ENCODE measurements at places on chromosomes 12 and 14.

DNA sequence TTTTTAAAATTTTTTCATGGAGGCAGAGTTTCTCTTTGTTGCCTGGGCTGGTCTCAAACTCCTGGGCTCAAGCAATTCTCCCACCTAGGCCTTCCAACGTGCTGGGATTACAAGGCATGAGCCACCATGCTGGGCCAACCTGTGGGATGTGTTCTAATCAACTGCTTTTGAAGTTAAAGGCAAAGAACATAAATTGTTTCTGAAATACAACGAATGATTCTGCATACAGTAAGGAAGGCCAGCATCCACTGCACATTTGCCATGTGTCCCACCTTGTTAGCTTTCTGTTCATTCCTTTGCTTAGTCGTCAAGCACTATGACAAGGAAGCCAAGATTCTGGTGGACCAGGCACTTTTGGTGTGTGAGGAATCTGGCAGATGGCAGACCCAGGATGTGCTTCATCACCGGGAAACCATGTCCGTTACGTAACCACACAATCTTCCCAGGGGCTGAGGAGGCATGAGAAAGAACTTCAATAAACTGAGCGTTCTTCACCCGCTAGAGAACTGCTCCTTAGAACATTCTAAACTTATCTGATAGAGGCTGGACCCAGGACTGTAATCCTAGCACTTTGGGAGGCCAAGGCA lies 24.5 kb downstream of the MOK start:
- no peak for DNase-seq

DNA sequence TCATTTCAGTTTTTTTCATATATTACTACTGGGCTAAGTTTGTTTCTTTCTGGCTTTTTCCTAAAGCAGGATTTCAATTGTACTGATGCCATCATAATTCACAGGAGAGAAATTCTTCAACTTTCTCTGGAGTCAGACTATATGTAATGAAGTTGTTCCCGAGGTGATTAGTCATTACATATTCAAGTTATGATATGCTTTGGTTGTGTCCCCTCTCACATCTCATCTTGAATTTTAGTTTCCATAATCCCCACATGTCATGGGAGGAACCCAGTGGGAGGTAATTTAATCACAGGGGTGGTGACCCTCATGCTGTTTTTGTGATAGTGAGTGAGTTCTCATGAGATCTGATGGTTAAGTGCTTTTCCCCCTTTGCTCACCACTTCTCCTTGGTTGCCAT lies 227.5 kb upstream of the LRIG3 start:
- DNase-seq: no peak

GRCh38 chr12:67002720-67003119 lies 266.4 kb upstream of the CAND1 start:
- DNase-seq: no peak

- no peak for DNase-seq
Observed at GRCh38 chr12:20319366-20319765, 49.0 kb upstream of the PDE3A start.

- DNase-seq: no peak
Observed at GRCh38 chr14:80637756-80638619, 303.6 kb downstream of the CEP128 start.

DNA sequence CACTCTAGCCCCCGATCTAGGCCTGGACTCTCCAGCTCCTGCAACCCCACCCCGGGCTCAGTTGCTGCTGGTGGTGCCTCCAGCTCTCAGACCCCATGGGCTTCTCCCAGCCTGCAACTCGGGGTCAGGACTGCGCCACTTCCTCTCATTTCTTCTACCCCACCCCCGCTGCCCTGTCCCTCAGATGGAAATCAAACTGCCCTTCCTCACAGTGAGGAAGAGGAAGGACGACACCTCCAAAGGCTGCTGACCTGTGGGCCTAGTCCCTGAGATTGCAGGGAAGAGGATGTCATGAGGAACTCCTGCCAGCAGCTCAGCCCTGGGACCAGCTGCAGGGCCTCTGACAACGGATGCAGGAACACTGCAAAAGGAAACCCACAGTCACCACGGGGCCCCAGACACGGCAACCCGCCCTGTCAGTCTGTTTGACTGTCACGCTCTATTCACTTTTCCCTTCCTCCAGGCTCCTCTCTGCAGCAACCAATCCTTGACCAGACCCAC lies 29.3 kb upstream of the PNMA1 start:
- DNase-seq: no peak

- DNase-seq: no peak
Observed at GRCh38 chr12:21615431-21615830, 10.8 kb upstream of the GYS2 start.

DNA sequence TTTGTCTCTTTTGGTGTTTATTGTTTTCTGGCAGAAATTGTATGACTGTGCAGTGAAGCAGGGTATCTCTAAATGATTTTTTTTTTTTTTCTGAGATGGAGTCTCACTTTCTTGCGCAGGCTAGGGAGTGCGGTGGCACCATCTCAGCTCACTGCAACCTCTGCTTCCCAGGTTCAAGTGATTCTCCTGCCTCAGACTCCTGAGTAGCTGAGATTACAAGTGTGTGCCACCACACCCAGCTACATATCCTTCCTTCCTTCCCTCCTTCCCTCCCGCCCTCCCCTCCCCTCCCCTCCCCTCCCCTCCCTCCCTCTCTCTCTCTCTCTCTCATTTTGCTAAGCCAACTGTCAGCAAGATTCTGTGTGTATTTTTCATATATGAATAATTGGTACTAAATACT lies 94.4 kb downstream of the PPHLN1 start:
- no peak for DNase-seq

GRCh38 chr12:101221301-101221700 lies 11.3 kb upstream of the SLC5A8 start:
- no peak for DNase-seq

GRCh38 chr12:103043531-103044486 lies 86.3 kb downstream of the ASCL1 start:
- no peak for DNase-seq

- no peak for DNase-seq
Observed at GRCh38 chr12:90851800-90852718, 102.9 kb downstream of the CCER1 start.

GRCh38 chr14:63266106-63266505 lies 52.6 kb downstream of the GPHB5 start:
- DNase-seq: no peak

DNA sequence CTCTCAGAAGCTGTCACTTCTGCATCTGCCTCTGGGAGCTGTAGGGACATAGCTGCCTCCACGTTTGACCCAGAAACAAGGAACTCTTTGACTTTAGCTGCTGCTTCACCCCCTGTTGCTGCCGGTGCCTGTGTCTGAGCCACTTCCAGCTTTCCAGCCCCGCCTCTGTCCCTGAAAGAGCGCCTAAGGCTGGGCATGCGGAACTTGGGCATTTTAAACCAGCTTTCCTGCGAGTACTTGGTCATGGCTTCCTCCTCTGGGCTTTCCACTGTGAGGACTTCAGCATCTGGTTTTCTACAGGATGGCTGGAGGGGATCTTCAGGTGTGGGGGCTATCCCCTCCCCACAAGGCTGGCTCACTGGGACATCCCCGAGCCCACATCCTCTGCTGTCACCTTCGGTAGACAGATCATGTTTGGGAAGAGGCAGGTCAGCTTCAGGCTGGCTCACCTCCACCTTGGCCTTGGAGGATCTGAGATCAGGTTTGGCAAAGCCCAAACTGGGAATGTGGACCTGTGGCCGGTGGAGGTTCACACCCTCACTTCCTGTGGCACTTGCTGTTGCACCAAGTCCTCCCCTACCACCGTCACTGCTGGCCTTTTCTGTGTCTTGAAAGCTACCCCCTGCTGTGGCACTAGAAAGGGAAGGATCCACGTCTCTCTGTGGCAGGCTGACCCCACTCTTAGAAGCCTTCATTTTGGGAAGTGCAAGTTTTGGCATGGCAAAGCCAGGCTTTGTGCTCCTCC lies 15.2 kb downstream of the PLD4 start:
- peak; percentile 23 for DNase-seq

DNA sequence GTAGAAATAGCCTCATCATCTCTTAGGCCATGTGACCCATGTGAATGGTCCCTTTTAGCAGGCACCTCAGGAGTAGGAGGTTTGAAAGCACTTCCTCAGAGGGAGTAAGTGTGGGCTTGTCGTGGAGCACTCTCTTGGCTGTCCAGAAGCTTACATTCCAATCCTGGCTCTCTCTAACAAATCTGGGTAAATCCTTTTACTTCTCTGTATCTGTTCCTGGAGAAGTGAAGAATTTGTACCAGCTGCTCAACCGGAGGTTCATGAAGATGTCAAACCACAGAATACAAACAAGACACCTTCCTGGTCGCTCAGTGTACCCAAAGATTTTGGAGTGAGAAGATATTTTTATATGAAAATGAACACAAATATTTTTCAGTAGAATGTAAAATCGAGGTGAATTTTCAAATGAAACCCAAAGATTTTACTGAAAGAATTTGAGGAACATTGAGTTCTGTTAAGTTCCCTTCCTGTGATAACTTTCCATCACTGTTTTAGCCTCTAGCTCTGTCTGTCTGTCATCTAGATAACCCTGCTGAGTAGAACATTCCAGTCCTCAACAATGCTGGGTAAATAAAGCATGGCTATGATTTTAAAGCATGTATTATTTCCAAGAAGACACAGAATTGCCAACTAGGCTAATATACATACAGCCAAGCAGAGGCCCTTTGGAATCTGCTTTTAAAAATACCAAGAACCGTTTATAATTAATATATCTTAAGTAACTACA lies 263.9 kb upstream of the RGS6 start:
- no peak for DNase-seq

DNA sequence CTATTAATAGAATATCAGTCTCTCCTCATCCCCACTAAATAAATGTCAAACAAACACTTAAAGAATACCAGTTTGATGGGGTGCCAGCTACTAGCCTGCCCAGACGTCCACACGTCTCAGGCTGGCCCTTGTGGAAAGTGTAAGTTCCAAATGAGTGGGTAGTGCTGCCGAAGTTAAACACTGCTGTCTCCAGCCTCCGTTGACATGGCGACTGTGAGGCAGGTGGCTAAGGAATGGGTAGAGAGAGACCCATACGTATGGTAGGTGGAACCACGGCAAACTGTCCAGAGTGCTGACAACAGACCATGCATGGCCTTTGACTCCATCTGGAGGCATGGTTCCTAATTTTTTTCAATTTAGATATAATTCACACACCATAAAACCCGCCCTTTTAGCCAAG lies 37.9 kb downstream of the PITPNM2 start:
- DNase-seq: no peak

- peak; percentile 32 for DNase-seq
Observed at GRCh38 chr14:34018564-34019244, 67.8 kb upstream of the EGLN3 start.

- DNase-seq: no peak
Observed at GRCh38 chr12:12392413-12392812, 35.5 kb downstream of the BORCS5 start.

DNA sequence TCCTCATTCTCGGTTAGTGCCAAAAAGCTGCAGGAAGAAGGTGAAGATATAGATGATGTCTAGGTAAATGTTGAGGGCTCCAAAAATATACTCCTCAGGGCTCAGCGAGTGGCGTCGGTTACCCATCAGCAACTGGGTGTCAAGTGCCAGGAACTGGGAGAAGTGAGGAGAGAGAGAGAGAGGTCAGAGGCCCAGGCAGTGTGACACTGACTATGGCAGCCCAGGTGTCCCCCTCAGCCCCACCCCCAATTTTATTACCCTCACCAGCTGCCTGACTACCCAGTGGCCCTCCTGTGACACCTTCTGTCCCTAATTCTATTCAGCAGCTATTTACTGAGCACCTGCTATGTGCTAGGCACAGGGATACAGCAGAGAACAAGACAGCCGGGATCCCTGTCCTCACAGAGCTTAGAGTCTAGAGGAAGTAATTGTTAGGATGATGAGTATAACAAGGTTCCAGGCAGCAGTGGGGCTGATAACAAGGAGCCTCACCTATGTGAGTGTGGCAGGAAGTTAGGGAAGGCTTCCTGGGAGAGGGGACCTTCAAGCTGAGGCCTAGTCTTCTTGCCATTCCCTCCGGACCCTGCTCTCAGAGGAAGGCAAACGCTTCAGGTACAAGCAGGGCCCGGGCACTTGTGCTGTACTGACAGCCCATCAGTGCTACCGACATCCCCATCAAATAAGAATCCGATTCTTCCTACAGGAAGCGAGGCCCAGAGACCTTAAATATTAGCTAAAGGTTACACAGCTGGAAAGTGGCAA lies 27.8 kb upstream of the BCDIN3D start:
- DNase-seq: no peak

GRCh38 chr12:73372856-73373255 lies 1100.7 kb downstream of the TRHDE start:
- no peak for DNase-seq

GRCh38 chr14:52310541-52310940 lies 3.6 kb upstream of the PTGER2 start:
- no peak for DNase-seq

DNA sequence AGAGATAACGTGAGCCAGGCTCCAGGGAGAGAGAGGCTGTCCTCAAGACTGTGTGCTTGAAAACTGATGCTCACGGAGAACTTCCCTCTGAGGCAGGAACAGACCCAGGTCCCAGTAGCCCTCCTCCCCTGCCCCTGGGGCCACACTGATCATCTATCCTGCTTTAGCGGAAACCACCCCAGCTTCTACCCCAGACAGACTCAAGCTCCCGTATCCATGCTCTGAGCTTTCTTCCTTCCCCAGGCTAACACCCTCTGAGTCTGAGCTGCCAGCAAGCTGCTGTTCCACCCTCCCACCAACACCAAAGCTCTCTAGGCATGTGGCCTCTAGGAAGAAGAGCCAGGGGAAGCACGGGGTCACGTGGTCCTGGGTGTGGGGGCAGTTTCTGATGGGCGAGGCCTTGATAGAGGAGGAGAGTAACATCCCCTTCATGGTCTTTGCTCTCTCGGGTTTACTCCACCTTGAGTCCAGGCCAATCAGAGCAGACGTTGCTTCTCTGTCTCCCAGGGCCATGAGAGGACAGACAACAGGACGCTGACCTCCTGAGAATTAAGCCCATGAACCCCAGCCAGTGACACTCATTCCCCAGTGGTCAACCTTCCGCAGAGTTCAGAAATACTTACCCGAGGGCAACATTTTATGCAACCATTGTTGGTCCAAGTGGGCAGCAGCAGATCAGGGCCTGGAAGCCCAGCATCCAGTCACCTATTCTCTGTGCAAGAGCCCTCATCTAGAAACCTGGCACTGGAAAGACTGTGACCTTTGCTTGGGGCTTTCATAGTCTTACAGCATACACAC lies 1.4 kb downstream of the PCK2 start:
- DNase-seq: no peak

DNA sequence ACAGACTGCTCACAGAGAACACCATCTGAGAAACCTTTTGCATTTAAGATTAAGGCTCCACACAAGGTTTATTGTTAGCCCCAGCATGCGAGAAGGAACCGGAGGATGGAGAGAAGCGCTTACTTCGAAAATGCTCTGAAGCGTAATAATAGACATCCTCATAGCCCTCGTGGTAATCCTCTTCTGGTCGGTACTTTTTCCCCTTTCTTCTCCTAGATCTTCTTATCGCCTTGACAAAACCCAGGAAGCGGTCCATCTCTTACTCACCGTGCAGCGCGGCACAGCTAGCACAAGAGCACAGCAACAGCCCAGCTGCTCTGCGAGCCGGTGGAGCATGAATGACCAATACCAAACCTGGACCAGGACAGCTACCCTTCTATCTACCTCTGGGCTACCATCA lies 125.1 kb upstream of the GRIP1 start:
- no peak for DNase-seq

GRCh38 chr14:54322701-54323337 lies 74.0 kb upstream of the CDKN3 start:
- DNase-seq: peak; percentile 63

- no peak for DNase-seq
Observed at GRCh38 chr12:110382683-110383082, 20.8 kb downstream of the ANAPC7 start.

GRCh38 chr12:121793838-121794533 lies 498 bp upstream of the RHOF start:
- peak; percentile 94 for DNase-seq

- peak; percentile 67 for DNase-seq
Observed at GRCh38 chr12:6167327-6168280, 32.6 kb upstream of the CD9 start.

Measured in femur (tissue), 1 donor.